ENCODE measurements at places on chromosomes 16 and 17.

GRCh38 chr17:61774724-61775123 is 88.6 kb downstream of the BRIP1 start:
- DNase-seq = no peak

DNA sequence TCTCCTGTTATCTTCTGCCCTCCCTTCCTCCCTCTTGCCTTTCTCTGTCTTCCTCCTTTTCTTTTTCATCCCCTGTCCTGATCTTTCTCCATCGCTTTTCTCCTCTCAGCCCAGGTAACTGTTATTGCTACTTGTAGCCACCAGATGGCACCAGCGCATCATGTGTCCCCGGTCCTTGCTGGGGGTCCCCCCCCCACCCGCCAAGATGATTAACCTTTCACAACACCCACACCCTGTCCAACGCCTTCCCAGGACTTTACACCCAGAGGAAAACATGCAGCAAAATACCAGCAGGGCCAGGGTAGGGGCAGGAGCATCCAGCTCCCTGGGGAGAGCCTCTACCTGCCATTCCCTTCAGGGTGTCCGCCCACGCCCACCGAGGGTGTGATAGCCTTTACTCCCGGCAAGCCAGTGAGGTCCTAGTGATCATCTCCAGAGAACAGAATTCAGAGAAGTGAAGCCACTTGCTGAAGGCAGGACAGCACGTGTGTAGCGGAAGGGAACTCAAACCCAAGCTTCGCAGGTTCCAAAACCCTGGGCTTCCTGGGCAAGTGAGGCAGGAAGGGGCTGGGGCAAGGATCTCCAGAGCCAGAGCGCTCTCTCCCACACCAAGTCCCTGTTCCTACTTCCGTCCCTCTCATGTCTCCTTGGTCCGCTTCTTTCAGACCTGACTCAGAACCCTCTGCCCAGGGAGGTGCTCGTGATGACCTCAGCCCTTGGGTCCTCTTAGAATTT is 13.4 kb upstream of the TAC4 start:
- DNase-seq = peak; percentile 43

GRCh38 chr17:31411707-31412285 is 20.3 kb downstream of the RAB11FIP4 start:
- no peak for DNase-seq

GRCh38 chr16:50862818-50863643 is 121.1 kb downstream of the CYLD start:
- no peak for DNase-seq

- DNase-seq = no peak
Observed at GRCh38 chr16:66223176-66223780, 143.2 kb upstream of the CDH5 start.

GRCh38 chr17:34015253-34015652 is 239.8 kb upstream of the CCL2 start:
- no peak for DNase-seq

DNA sequence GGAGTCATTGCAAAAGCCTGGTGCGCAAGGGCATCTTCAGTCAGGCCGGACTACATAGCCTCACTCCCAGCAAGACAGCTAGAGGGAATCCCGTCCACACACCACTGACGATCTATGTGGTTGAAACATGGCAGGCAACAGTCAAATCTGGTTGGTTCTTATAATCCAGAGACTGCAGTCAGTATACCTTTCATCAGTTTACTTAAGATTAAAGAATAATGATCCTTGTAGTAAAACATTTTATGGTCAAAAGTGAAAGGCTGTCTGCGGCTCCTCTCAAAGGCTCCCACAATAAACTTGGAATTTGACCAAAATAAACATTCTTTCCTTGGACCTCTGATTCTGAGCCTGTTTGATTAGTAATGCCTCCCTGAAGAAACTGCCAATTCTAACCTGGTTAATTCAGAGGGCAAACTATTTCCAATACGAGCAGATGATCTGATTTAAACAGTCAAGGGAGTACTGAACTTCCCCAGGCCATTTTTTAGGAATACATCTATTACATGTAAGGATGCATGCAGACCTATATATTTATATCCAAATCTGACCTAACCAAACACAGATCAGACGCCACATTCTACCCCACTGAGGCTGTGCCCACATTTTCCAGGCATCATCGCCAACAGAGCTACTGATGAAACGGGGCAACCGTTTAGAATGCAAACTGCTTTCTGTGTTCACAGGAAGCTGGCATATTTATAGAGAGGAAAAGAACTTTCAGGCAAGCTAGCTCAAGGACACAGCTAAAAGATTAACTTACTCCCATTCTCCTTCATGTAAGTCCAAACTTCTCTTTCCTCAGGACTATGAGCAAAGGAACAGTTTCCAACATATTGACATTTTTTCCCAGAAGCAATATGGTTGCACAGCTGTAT is 15.3 kb upstream of the TXNDC11 start:
- DNase-seq = no peak

- no peak for DNase-seq
Observed at GRCh38 chr16:20349615-20350014, 2.9 kb downstream of the UMOD start.

DNA sequence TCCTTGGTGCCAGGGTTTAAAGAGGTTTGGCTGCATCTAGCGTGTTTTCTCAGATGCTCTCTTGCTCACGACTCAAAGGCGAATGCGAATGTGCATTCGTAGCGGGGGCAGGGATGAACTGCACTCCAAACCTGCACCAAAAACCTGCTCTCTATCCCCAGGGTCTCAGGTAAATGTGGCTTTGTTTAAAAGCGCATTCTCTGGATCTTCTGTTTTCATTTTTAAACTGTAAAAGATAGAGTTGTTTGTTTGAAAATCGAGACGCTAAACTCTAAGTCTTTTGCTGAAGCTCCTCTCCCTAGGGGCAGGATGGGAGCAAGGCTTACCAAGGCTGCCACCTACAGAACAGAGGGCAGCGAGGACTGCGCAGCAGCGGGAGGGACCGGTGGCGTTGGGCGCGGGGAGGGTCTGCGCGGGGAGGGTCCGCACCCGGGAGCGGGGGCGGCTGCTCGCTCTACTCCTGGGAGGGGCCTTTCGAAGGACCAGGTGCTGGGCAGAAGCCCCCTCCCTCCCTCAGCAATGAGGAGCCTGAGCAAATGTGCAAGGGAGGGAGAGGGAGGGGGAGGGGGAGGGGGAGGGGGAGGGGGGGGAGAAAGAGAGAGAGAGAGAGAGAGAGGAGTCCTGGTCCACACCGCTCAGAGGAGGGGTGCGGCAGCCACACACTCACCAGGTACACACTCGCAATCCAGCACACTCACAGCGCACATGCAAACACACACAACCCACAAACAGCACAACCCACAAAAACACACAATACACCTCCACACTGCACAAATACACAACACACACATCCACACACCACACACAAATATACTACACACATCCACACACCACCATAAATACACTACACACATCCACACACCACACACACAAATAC is 142.8 kb downstream of the GRIN2A start:
- no peak for DNase-seq

DNA sequence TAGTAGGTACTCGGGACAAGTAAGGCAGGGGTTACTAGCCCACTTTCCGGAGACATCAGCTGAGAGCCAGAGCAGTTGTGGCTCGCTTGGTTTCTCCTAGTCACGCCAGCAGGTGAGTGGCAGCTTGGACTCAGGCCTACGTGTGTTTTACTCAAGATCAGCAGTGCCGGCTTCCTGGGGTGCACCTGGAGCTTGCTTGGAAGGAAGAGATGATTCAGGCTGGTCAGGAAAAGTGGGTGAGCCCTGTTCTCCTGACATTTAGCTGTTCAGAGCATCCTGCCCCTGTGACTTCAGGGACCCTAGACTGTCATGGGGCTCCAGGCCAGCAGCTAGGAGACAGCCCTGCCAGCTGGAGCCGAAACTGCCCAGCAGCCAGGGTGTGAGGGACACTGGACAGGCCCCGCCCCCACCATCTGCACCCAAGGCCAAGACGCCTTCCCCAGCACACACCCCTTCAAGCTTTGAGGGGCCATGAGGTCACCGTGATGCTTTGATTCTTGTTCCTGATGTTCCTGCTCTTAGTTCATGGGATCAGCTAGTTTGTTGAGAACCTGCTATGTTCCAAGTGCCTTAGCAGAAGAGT is 238.0 kb upstream of the CIBAR2 start:
- no peak for DNase-seq

- DNase-seq = no peak
Observed at GRCh38 chr17:16351831-16352230, 1.4 kb downstream of the CENPV start.

- DNase-seq = peak; percentile 50
Observed at GRCh38 chr17:75153780-75154194, 525 bp downstream of the JPT1 start.

DNA sequence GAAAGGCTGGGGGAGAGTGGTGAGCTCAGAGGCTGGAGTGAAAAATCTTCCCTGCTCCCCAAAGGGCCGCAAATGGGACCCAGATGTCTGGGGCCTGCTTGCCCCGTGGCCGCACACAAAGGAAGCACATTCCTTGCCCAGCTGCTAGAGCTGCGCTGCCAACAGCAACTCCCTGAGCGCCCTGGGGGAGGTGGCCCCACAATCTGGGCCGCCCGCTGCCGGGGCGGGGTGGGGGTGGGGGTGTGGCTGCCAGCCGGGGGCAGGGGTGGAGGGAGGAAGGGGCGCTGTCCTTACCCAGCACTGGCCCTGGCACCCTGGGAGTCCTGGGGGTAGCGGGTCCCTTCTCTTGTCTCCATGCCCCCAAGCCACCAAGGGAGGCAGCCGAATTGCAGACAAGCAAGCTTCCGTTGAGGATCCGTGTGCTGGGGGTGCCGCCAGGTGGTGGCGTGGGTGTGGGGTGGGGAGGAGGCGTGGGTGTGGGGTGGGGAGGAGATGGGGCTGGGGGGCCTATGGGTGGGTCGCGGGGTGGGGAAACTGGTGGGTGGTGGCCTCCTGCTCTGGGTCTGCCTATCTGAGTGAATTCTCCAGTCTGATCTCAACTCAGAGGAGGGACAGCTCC is 48.4 kb upstream of the PABPN1L start:
- no peak for DNase-seq

DNA sequence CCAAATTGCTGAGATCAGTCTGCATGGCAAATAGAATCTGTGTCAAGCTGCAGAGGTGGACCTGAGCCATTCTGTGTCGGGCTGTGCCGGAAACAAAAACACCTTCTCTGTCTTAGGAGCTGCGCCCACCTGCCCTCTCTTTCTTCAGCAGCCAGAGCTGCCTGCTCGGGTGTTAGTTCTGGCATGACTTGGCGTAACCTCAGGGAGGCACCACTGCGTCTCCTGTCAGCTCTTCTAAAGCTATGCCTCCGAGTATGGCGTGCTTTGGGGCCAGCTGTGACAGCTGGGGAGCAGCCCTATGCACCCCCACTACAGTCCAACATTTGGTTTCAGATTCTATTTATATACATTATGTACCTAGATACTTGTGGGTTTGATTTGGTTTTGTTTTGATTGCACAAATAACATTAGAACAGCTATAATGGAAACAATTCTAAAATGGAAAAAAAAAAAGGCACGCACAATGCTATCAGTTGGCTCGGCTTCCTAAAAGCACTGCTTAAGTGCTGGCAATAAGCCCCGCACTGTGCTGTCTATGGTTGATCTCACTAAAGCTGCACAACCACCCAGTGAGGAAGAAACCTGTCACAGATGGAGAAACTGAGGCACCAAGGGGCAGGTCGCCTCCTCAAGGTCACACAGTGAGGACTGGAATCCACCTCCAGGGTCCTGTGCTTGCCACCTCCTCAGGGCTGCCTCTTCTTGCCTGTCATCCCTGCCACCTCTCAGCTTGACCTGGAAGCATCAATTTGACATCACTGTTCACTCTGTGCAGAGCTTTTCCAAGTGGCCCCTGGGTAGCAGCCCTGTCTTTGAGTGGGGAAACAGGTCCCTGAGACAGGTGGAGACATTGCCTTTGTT is 18.7 kb upstream of the ADGRG1 start:
- peak; percentile 81 for DNase-seq

GRCh38 chr16:20347666-20348364 is 4.7 kb downstream of the UMOD start:
- no peak for DNase-seq

GRCh38 chr17:48149787-48150463 is 42.4 kb downstream of the SNX11 start:
- DNase-seq = no peak

GRCh38 chr17:66662496-66662895 is 172.4 kb upstream of the CACNG5 start:
- DNase-seq = no peak

DNA sequence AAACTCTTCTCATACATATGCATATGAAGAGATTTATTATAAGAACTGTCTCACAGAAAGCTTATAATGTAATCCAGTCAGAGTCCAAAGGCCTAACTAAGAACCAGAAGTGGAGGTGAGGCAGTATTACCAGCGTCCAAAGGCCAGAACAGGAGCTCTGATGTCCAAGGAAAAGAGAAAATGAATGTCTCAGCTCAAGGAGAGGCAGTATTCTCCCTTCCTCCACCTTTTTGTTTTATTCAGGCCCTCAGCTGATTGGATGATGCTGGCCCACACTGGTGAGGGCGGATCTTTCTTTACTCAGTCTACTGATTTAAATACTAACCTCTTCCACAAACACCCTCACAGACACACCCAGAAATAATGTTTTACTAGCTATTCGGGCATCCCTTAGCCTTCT is 43.4 kb downstream of the FBXL20 start:
- no peak for DNase-seq

- no peak for DNase-seq
Observed at GRCh38 chr17:60442271-60443173, 20.2 kb downstream of the CHCT1 start.

- no peak for DNase-seq
Observed at GRCh38 chr16:88661468-88661867, 1.4 kb downstream of the MVD start.

DNA sequence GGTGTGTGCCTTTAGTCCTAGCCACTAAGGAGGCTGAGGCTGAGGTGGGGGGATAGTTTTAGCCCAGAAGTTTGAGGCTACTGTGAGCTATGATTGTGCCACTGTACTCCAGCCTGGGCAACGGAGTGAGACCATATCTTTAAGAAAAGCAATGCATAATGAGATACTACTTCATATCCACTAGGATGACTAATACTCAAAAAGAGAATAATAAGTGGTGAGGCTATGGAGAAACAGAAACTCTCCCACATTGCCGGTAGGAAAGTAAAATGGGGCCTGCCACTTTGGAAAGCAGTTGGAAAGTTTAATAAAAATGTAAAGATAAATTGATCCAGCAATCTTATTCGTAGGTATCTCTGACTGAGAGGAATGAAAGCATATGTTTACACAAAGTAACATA is 4.6 kb upstream of the NPIPB2 start:
- no peak for DNase-seq

Measured in activated CD4-positive, alpha-beta memory T cell treated with anti-CD3 and anti-CD28 coated beads, Interleukin-2, amount 10 ng/mL, durations not matched to agents 7 days and 5 days (primary cell).